Activated CD4-positive, alpha-beta T cell treated with anti-CD3 and anti-CD28 coated beads for 36 hours (primary cell): ENCODE measurements at places on chromosomes 2 and 18. TPM values are rescaled to one million over a fixed set of nuclear protein-coding genes. Genes with fewer than 3 reads are reported as not detected.

- no peak for DNase-seq
These were observed 32.4 kb downstream of the MOGAT1 start for GRCh38 chr2:222703886-222704285.

- DNase-seq: no peak
These were observed 313.3 kb upstream of the GULP1 start for GRCh38 chr2:187978356-187978755.

- peak; percentile 78 for DNase-seq
These were observed 365 bp downstream of the CUL3 start for GRCh38 chr2:224584785-224585210.

DNA sequence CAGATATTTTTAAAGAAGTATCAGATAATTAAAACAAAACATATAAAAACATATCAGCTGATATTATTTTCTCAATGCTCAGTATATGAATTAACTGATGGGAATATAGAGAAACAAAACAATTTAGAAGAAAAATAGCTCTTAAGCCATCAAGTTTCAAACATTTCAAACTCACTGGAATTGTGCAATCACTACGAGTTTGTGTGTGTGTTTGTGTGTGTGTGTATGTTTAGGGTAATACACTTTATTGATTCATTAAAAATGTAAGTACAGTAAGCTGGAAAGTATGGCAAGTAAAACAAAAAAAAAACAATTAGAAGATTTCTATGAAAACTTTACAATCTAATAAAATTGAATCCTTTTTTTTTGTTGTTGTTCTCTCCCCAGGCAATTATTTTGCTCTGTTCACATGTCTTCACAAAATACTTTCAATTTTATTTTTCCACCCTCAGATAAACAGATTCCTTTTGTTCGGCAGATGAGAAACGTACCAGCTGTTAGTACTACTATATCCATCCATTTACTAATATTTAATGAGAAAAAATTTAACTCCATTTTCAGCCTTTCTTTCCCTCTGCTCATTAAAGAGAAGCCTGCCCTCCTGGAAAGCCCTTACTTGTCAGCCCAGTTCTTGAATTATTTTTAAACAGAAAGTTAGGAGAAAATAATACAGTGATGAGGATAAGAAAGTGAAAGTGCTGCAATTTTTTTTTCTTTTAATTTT, 87.6 kb downstream of the SLC8A1 start:
- DNase-seq: no peak

DNA sequence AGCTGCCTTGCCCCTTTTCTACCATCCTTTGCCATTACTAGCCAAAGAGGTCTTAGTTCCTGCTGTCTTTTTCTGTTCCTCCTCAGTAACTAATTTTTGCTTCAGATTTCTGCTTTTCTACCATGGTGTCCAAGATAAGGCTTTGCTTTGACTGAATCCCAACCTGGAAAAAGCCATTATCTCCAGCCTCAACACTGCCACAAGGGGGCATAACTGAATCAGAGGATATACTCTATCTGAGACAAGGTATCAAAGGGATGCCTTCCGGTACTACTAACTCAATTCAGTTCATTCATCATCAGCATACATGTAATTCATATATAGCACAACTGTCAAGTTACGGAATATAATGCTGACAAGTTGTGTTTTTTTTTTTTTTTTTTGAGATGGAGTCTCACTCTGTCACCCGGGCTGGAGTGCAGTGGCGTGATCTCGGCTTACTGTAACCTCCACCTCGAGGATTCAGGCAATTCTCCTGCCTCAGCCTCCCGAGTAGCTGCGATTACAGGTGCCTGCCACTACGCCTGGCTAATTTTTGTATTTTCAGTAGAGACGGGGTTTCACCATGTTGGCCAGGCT, 11.4 kb downstream of the OSGEPL1 start:
- peak; percentile 57 for DNase-seq

GRCh38 chr2:160472839-160473251, 20.8 kb downstream of the RBMS1 start:
- DNase-seq: no peak

GRCh38 chr2:109501461-109501860, 112.3 kb downstream of the SEPTIN10 start:
- DNase-seq: no peak

DNA sequence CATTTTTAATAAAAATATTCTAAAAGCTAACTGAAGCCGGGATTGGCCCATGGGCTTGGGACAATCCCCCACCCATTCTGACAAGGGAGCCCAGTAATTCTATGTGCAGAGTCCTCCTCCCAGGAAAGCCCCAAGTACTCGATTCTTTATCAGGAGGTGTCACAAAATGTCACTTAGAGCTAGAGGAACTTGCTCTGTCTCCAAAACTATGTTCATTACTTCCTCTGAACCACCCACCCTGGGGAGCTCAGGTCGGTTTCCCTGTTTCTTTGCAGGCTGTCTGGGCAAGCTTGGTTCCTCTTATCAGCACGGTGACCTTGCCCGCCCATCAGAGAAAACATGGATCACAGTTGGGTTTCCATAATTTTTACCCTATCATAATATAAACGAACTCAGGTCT, 430.6 kb upstream of the ID2 start:
- no peak for DNase-seq

The CNDP1 gene
- total RNA-seq: not detected

DNA sequence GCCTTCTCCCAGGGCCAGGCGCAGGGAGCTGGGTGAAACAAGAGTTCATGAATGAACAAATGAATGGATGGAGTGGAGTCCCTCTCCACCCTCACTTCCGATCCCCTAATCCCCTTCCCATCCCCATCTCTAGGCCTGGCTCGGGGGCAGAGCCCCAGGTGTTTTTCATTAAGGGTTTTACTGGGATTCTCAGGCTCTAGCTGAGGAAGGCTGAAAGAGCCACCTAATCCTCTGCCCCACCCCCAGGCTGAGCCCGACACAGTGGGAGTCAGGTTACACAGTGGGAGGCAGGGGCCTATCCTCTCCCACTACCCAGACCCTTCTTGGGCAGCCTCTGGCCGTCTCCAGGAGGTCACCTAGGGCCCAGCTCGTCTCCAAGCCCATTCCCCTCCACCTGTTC, 36.1 kb downstream of the SDC1 start:
- DNase-seq: no peak

The DNAJC5G gene
- total RNA-seq: not detected
